ENCODE measurements at places on chromosomes 2 and 18.

GRCh38 chr2:194735837-194736542 lies 921.0 kb upstream of the SLC39A10 start:
- DNase-seq, result no peak

GRCh38 chr2:72895759-72896281 lies 8.6 kb downstream of the SPR start:
- no peak for DNase-seq

DNA sequence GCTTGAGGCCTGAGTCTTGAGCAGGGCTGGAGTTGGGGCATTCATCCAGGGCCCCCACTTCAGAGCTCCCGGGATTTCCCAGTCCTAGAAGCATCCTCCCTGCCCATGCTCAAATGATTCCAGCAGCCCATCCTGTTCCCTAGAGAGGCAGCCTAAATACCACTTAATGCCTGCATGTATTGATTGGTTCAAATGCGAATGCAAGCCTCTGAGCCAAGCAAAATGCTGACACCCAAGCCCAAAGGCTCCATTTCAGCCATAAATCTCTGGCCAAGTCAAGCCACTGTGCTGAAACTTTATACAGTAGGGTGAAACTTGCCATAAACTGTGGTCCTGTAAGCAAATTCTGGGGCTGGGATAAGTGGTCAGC lies 279.8 kb downstream of the CLIP4 start:
- no peak for DNase-seq

GRCh38 chr2:200469708-200470211 lies 40.1 kb downstream of the KCTD18 start:
- DNase-seq, result no peak

DNA sequence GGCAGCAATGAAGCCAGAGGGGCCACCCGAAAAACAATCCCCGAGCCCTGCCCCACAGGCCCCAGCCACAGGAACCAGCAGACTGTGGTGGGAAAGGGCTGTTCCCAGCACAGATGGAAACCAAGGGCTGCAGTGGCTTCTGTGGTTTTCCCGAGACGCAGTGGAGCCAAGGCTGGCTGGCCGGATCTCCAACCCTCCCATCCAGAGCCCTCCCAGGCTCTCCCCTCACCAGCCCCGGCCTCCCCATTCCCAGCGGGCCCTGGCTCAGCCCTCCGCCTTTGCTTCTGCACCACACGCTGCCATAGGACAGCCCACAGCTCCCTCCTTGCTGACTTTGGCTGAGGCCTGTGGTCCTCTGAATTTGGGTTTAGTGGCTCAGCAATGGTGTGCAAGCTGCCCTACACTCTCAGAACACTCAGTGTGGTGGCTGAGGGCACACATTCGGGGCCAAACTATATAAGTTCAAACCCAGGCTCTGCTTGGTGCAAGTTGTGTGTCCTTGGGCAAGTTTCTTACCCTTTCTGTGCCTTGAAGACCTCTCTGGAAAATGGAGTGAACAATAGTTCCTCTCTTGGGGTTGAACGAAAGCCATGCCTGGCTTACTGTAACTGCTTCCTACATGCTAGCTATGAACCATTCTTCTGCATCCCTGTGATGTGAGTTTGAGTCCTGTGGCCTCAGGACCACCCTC lies 200.1 kb downstream of the SMAD7 start:
- DNase-seq, result no peak

DNA sequence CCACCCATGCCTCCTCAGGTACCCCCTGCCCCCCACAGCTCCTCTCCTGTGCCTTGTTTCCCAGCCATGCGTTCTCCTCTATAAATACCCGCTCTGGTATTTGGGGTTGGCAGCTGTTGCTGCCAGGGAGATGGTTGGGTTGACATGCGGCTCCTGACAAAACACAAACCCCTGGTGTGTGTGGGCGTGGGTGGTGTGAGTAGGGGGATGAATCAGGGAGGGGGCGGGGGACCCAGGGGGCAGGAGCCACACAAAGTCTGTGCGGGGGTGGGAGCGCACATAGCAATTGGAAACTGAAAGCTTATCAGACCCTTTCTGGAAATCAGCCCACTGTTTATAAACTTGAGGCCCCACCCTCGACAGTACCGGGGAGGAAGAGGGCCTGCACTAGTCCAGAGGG lies 803 bp upstream of the DES start:
- DNase-seq, result no peak

DNA sequence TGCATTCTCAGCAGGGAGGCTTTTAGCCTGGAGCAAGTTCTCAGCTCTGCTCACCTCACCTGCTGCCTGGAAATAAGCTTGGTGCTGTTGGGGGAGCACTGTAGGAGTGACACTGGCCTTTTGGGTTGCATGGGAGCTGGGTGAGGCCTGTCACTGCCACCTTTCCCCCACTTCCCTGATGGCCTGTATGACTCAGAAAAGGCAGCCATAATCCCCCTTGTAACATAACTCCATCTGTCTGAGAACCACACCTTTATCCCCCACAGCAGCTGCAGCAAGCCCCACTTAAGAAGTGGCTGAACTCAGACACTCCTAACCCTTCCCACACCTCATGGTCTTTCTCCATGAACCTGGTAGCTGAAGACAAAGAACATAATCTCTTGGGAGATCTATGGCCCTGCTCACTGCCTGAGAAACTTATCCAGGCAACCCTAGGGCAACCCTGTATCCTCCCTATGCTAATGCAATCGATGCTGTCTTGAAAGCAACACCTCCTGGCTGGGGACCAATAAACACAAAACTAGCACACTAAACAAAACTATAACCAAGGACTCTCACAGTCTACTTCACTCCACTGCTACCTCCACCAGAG lies 258.9 kb upstream of the OSR1 start:
- no peak for DNase-seq
